Astrocyte (in vitro differentiated cells and primary cell): ENCODE measurements at places on chromosomes 11 and 22. TPM values are rescaled to one million over a fixed set of nuclear protein-coding genes. Genes with fewer than 3 reads are reported as not detected.

- H3K36me3 ChIP-seq, result no peaks in the 10 kb centered on the region
- H3K4me1 ChIP-seq, result peaks cover 2% of the 10 kb centered on the region
- H3K27ac ChIP-seq, result no peak overlapping the region
- H3K27me3 ChIP-seq, result no peaks in the 10 kb centered on the region
- DNase-seq, result peak; percentile 70
- H3K4me3 ChIP-seq, result no peak overlapping the region
These were observed 303.3 kb upstream of the ZC3H12C start for GRCh38 chr11:109789901-109790300.

- H3K36me3 ChIP-seq, result no peaks in the 10 kb centered on the region
- no peak overlapping the region for H3K4me3 ChIP-seq
- peaks cover 6% of the 10 kb centered on the region for H3K27me3 ChIP-seq
These were observed 100.0 kb upstream of the NNMT start for GRCh38 chr11:114195981-114196731.

- peak; percentile 16 for DNase-seq
- no peaks in the 10 kb centered on the region for H3K27me3 ChIP-seq
- no peaks in the 10 kb centered on the region for H3K4me1 ChIP-seq
- no peaks in the 10 kb centered on the region for H3K36me3 ChIP-seq
- no peak overlapping the region for H3K4me3 ChIP-seq
- no peak overlapping the region for H3K27ac ChIP-seq
These were observed 22.0 kb downstream of the COA4 start for GRCh38 chr11:73854680-73855079.

- no peak overlapping the region for H3K27ac ChIP-seq
- no peak for DNase-seq
- peaks cover 15% of the 10 kb centered on the region for H3K4me1 ChIP-seq
- H3K36me3 ChIP-seq, result no peaks in the 10 kb centered on the region
These were observed 12.3 kb downstream of the SMPD1 start for GRCh38 chr11:6402561-6402981.

DNA sequence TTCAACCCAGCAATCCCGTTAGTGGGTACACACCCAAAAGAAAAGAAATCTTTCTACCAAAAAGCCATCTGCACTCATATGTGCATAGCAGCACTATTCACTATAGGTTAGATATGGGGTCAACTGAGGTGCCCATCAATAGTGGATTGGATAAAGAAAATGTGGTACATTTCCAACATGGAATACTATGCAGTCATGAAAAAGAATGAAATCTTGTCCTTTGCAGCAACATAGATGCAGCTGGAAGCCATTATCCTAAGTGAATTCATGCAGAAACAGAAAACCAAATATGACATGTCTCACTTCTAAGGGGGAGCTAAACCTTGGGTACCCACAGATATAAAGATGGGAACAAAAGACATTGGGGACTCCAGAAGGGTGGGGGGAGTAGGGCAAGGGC, 1.9 kb upstream of the ARHGAP8 start:
- no peak overlapping the region for H3K4me3 ChIP-seq
- H3K4me1 ChIP-seq, result peaks cover 9% of the 10 kb centered on the region
- H3K27ac ChIP-seq, result no peak overlapping the region

DNA sequence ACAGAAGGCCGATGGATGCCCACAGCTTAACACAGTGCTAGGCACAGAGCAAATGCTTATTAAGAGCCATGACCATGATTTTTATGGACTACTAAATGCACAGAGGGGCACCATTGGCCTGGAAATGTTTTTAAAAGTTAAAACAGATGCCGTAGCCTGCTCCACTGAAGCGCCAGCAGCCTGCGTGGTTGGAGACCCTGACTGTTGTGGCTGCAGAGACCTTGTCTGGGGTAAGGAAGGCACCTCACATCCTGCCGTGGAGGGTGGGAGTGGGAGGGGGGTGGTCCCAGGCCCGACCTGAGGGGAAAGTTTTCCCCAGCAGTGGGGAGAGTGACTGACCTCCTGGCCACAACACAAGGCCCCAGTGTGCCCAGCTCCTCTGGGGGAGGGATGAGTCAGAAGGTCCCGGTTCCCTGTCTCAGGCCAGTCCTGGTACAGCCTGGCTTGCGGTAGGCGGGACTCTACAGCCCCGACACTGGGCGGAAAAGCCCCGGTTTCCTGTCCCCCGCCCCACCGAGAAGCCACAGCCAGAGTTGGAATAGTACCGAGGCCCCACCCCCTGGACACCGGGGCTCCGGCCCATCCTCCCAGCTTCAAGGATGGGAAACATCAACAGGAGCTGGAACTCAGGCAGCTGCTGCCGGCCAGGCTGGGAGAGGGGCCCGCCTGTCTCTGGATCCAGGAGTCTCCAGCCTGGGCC, 7.0 kb downstream of the CHST1 start:
- peak overlapping the region; percentile 7 for H3K27ac ChIP-seq
- H3K27me3 ChIP-seq, result peaks cover 3% of the 10 kb centered on the region
- H3K4me1 ChIP-seq, result peaks cover 28% of the 10 kb centered on the region
- no peak overlapping the region for H3K4me3 ChIP-seq
- DNase-seq, result peak; percentile 52

GRCh38 chr11:116065191-116065895, 561.1 kb upstream of the CADM1 start:
- H3K4me1 ChIP-seq, result no peaks in the 10 kb centered on the region
- H3K4me3 ChIP-seq, result no peak overlapping the region
- H3K36me3 ChIP-seq, result no peaks in the 10 kb centered on the region
- no peaks in the 10 kb centered on the region for H3K27me3 ChIP-seq

DNA sequence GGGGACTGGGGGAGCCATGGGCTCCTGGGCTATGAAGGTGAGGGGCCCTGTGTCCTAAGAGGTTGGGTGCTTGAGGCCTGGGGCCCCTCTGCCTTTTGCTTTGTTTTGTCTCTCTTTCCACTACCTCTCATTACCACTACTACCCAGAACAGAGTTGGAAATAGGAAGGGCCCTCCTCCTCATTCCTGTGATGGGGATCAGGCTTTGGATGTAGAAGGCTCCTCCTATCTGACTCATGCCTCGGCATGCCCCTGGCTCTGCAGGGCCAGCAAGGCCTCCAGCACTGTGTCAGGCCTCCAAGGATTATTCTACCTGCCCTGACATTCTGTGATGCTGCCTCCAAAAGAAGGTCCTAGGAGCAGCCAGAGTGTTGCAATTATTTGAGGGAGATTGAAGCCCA, 766 bp downstream of the IZUMO1R start:
- H3K36me3 ChIP-seq, result no peaks in the 10 kb centered on the region
- no peaks in the 10 kb centered on the region for H3K4me1 ChIP-seq
- DNase-seq, result no peak
- no peak overlapping the region for H3K27ac ChIP-seq
- no peaks in the 10 kb centered on the region for H3K27me3 ChIP-seq

GRCh38 chr22:38415046-38415445, 40.0 kb downstream of the KCNJ4 start:
- H3K36me3 ChIP-seq, result no peaks in the 10 kb centered on the region
- H3K27me3 ChIP-seq, result no peaks in the 10 kb centered on the region
- H3K4me1 ChIP-seq, result no peaks in the 10 kb centered on the region

- no peaks in the 10 kb centered on the region for H3K36me3 ChIP-seq
- H3K27ac ChIP-seq, result no peak overlapping the region
These were observed 137.3 kb upstream of the KIRREL3 start for GRCh38 chr11:127137771-127138280.

- DNase-seq, result no peak
- H3K4me1 ChIP-seq, result no peaks in the 10 kb centered on the region
- H3K27ac ChIP-seq, result no peak overlapping the region
- no peaks in the 10 kb centered on the region for H3K36me3 ChIP-seq
These were observed 42.1 kb upstream of the ALX4 start for GRCh38 chr11:44351898-44352498.

DNA sequence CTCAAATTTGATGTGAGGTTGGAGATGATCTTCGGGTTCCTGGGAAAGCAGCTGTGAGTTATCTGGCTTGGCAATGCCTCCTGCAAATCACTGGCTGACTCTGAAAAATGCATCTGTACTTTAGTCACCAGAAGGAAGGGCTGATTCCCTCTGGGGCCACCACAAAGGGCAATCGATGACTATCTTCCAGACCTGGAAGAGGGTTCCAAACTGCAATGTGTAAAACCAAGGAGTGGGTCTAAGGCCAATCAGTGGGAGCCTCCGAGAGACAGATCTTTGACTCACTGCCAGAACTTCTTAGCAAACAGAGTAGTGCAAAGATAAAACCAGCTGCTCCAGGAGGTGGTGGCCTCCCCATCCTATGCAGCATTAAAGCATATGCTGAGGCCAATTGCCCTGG, 29.1 kb upstream of the PAK1 start:
- H3K27me3 ChIP-seq, result peaks cover 5% of the 10 kb centered on the region
- no peak overlapping the region for H3K27ac ChIP-seq
- no peaks in the 10 kb centered on the region for H3K36me3 ChIP-seq
- H3K4me3 ChIP-seq, result no peak overlapping the region
- H3K4me1 ChIP-seq, result peaks cover 8% of the 10 kb centered on the region

DNA sequence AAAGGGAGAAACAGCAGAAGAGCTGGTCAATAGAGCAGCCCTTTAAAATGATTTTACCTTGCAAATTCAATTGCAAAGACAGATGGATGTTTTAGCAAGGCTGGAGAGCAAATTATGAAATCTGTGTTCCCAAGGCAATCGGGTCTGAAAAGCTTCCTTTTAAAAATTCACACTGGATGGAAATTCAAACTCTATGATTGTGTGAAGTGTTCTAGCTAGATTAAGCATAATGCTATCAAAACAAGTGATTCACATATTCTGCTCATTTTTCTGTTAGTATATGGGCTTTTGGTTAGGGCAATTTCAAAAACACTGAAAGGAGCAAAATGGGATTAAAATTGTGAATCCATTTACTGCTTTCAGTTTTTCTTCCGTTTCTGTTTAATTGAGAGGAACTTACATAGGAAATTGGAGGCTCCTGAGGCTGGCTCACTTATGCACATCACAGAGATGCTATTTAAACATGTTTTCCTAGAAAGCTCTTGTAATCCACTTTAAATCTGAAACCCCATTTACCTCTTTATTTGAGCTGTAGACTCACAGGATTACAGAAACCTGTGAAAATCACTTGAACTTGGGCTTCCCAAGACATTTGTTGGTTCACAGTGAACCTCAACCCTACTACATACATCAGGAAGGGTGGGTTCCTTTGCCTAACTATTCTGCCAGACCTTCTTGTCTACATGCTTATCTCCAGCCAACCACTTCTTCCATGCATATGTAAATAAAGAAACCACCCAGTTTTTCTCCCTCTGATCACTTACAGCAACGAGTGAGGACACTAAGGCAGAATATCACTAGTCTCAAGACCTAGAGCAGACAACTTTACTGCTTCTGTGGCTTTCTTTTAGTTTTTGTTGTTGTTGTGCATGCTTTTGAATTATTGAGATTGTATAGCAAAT, 201.9 kb upstream of the PITPNB start:
- no peaks in the 10 kb centered on the region for H3K36me3 ChIP-seq
- H3K27ac ChIP-seq, result no peak overlapping the region
- peaks cover 19% of the 10 kb centered on the region for H3K4me1 ChIP-seq
- no peak overlapping the region for H3K4me3 ChIP-seq

- no peaks in the 10 kb centered on the region for H3K4me1 ChIP-seq
- H3K27ac ChIP-seq, result no peak overlapping the region
These were observed 1074.5 kb downstream of the TBC1D22A start for GRCh38 chr22:47836957-47837356.

- H3K4me3 ChIP-seq, result no peak overlapping the region
- no peaks in the 10 kb centered on the region for H3K36me3 ChIP-seq
- no peaks in the 10 kb centered on the region for H3K27me3 ChIP-seq
- no peak overlapping the region for H3K27ac ChIP-seq
These were observed 174.4 kb downstream of the SWAP70 start for GRCh38 chr11:9838229-9838628.

GRCh38 chr11:29029452-29029851, 921.3 kb downstream of the METTL15 start:
- no peaks in the 10 kb centered on the region for H3K27me3 ChIP-seq
- no peak overlapping the region for H3K4me3 ChIP-seq
- DNase-seq, result no peak
- no peaks in the 10 kb centered on the region for H3K36me3 ChIP-seq
- H3K4me1 ChIP-seq, result no peaks in the 10 kb centered on the region
- no peak overlapping the region for H3K27ac ChIP-seq

GRCh38 chr11:123111465-123111864, 49.5 kb upstream of the HSPA8 start:
- H3K36me3 ChIP-seq, result no peaks in the 10 kb centered on the region
- peak; percentile 46 for DNase-seq
- H3K27ac ChIP-seq, result no peak overlapping the region
- no peaks in the 10 kb centered on the region for H3K27me3 ChIP-seq
- H3K4me3 ChIP-seq, result no peak overlapping the region
- no peaks in the 10 kb centered on the region for H3K4me1 ChIP-seq

- H3K4me1 ChIP-seq, result no peaks in the 10 kb centered on the region
- DNase-seq, result no peak
- H3K36me3 ChIP-seq, result no peaks in the 10 kb centered on the region
- H3K27ac ChIP-seq, result no peak overlapping the region
- no peak overlapping the region for H3K4me3 ChIP-seq
- no peaks in the 10 kb centered on the region for H3K27me3 ChIP-seq
These were observed 18.6 kb upstream of the PARVB start for GRCh38 chr22:44005524-44005923.

OR8G1 gene
- not detected in 2 replicates for total RNA-seq

C11orf42 gene
- not detected in 2 replicates for total RNA-seq

CDON gene
- 15.5 and 17.0 TPM in 2 replicates for total RNA-seq

GVQW3 gene
- 2.0 TPM in 2 replicates for total RNA-seq

EXPH5 gene
- total RNA-seq, result 4.7 and 7.9 TPM in 2 replicates

VSIG10L2 gene
- total RNA-seq, result not detected in 2 replicates

SLC22A25 gene
- not detected in 2 replicates for total RNA-seq

CASP1 gene
- 1.6 and 1.9 TPM in 2 replicates for total RNA-seq

C11orf16 gene
- not detected in 2 replicates for total RNA-seq
